Thyroid gland (tissue), 4 donors: ENCODE measurements at places on chromosomes 16 and 17. TPM values are rescaled to one million over a fixed set of nuclear protein-coding genes. Genes with fewer than 3 reads are reported as not detected.

Gene TNFSF13
- 28.9 TPM for total RNA-seq

Gene CEMP1
- 7.8 TPM for total RNA-seq

Gene SLC6A2
- not detected for total RNA-seq

Gene ABCA6
- total RNA-seq: 99.0 TPM

Gene KRT28
- total RNA-seq: not detected

Gene MYH10
- 46.3 TPM for total RNA-seq

Gene HP
- total RNA-seq: not detected

Gene SERPINF2
- total RNA-seq: 4.3 TPM

Gene HOXB7
- total RNA-seq: 1.0 TPM

Gene PPY
- not detected for total RNA-seq

Gene CDH3
- 1.1 TPM for total RNA-seq

Gene C16orf89
- 307 TPM for total RNA-seq

Gene ATXN2L
- total RNA-seq: 78.7 TPM

Gene FAM171A2
- total RNA-seq: 7.1 TPM

Gene CIBAR2
- total RNA-seq: not detected

DNA sequence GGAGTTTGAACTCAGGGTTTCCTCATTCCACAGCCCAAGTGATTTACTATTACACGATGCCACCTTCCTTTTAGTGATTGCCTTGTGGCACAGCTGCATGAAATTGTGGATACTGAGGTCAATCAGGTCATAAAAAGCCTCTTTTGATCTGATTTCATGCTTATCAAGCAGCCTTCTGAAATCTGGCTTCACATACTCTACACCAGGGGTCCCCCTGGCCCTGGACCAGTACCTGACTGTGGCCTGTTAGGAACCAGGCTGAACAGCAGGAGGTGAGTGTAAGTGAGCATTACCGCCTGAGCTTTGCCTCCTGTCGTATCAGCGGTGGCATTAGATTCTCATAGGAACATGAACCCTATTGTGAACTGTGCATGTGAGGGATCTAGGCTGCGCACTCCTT lies 13.8 kb downstream of the SLFN5 start:
- DNase-seq: no peak

DNA sequence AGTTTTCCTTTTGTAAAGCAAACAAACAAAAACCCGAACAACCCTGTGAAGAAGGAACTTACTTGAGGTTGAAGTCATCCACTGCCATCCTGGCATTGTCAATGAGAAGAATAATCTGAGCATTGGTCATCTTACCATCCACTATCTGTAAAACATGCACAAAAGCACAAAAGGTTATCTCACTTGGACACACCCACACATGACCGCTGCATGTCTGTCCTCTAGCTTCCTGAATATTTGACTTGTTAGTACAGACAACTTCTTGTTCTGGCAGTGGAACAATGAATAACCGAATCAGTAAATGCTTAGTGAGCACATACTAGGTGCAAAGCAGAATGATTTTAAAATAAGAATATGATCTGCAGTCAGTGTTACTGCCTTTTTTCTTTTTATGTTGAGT lies 6.1 kb downstream of the KRT23 start:
- no peak for DNase-seq

GRCh38 chr17:74922694-74923537 lies at the start of gene USH1G:
Gene USH1G, minus strand, starts transcription at chr17:74923255. Its CDS starts 182 bp downstream, at chr17:74923073.
- no peak for DNase-seq

- no peak for DNase-seq
These were observed 26.7 kb downstream of the ITGAL start for GRCh38 chr16:30499284-30499683.

GRCh38 chr17:42659079-42659931 lies at the start of gene TUBG2:
Gene TUBG2, plus strand, starts transcription at chr17:42659284. Its CDS starts 220 bp downstream, at chr17:42659504.
- peak; percentile 93 for DNase-seq

DNA sequence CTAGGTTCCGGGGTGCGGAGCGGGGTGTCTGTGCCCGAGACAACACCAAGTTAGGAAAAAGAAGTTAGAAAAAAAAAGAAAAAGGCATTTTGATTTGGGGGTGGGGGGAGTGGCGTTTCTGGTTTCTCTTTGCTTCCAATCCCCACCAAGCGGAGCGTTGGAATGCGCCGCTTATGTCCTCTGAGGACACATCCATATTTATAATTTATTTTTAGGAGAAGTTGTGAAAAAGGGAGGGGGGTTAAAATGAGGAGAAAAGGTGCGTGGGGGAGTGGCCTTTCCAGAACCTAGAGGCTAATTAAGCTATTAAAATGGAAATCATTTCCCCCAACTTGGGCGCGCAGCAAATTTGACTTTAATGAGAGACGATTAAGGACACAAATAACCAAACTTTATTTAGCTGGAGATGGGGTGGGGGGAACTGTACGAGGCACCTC lies 232.1 kb downstream of the MRTFB start:
- DNase-seq: no peak

DNA sequence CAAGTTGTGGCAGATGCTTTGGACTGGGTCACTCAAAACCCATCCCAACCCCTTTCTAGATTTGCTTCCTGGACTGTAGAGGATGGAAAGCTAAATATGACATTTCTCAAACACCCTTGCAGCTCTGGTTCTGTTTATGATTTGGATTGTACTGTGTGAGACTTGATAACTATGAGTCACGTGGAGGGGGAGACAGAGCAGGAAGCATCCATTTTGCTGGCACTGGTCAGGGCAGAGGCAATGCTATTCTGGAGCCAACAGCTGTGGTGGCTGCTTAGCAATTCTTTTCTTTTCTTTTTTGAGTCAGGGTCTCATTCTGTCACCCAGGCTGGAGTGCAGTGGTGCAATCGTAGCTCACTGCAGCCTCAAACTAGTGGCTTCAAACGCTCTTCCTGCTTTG lies 13.6 kb upstream of the TERF2 start:
- DNase-seq: no peak

- peak; percentile 89 for DNase-seq
These were observed 558 bp downstream of the SOX15 start for GRCh38 chr17:7589204-7589868.

GRCh38 chr16:48277158-48277557 lies 29.8 kb upstream of the ABCC11 start:
- peak; percentile 77 for DNase-seq

DNA sequence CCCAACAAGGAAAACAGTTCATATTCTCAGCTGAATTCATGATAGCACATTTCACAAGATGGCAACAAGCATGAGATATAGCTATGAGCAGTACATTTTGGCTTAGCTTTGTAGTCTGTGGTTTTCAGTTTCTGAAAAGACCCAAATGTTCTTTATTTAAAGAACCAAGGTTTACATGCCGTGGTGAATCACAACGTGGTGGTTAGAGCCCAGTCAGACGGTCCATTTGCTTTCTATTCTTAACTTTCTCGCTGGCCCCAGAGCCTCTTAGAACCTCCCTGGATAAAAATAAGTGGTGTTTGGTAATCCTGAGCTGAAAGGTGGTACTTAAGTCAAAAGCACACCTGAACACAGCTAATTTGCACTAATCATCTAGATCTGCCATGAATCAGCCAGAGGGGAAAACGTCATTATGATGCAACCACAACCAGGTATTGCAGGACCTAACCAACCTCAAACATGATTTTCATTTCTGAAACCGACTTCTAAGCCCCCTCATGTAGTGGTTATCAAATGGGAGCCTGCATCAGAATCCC lies 18.6 kb upstream of the HAPSTR1 start:
- DNase-seq: no peak

GRCh38 chr17:72487731-72488494 lies 367.1 kb downstream of the SOX9 start:
- no peak for DNase-seq

DNA sequence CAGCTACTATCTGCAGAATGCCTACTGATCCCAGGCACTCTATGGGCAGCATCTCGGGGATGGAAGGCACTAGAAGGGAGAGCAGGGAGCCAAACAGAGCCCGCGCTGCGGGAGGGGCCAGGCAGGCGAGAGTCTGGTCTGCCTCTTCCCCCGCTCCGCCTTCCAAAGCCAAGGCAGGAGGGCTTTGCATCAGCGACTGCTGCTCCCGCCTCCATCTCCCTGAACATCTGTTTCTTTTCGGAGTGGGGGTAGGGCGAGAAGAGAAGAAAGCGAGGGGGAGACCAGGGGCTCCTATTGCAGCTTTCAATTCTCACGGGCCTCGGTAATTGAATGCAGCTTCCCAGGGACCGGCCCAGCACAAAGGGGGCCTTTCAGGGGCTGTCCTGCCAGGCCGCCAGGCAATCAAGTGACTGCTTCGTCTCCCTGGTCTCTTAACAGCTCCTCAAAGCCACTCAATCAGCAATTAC lies 31.4 kb upstream of the CDC42EP4 start:
- DNase-seq: peak; percentile 56

DNA sequence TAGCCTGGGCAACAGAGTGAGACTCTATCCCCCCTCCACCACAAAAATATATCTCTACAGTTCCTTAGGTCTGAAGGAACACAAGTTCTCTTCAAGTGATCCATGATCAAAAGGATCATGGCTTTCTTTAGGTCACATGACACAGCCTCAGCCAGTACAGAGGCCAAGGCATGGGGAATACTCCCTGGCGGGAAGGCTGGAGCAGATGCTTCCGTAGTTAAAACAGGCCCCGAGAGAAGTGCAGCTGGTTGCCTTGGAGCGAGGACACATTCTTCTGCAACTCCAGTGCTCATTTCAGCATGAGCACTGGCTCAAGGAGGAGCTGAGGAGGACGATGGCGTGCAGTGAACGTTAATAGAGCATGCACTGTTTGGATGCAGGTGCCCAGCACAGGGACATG lies 13.5 kb downstream of the CDIP1 start:
- no peak for DNase-seq

- no peak for DNase-seq
These were observed 1.3 kb downstream of the ADCY7 start for GRCh38 chr16:50267651-50268050.

DNA sequence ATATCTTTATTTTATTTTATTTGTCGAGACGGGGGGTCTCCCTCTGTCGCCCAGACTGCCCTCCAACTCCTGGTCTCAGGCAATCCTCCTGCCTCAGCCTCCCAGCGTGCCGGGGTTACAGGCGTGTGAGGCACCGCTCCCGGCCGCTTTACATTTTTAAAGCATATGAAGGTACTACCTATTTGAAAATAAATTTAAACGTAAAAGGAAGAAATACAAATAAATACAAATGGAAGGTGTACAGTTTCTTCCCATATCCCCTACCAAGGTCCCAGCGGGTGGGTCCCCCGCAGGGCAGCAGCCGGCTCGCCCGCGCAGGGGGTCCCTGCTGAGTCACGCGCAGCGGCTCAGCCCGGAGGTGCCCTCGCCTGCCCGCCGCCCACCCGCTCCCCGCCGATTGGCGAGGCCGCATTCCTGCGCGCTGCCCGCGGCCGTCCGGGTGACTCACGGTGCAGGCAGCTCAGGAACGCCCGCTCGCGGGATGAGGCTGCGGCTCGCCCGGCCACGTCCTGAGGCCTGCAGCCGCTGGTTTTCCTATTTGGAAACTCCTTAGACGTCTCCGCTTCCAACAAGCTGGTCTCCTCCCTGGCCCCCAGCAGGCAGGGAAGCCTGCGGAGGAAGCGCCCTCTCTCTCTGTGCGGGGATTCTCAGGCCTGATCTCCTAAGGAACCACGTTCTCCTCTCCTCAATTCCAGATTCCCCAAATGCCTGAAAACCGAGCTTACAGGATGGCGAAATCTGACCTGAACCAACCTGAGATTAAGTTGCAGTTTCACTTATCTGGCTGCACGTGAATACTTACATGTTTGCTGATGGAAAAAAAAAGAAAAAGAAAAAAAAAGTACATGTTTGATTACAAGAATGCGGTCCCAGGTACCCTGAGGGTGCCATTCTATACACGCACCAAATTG lies 54.8 kb upstream of the MAP3K14 start:
- DNase-seq: peak; percentile 91

DNA sequence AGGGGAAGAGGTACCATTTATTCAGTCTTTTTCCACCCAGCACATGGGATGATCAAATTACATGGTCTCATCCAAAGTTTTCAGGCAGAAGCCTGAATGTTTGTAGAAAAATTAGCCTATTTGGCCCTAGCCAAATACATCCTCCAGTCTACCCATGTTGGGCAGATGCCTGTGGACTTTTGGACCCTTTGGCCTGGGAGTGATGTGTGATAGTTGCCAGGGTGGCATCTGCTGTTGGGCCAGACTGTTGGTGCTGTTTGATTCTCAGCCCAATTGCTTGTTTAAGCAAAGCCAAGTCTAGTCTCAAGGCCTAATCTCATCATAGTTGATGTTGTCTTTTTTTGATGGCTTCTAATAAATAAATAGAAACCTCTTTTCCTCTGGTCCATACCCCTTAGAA lies 419.0 kb downstream of the CDH13 start:
- no peak for DNase-seq

DNA sequence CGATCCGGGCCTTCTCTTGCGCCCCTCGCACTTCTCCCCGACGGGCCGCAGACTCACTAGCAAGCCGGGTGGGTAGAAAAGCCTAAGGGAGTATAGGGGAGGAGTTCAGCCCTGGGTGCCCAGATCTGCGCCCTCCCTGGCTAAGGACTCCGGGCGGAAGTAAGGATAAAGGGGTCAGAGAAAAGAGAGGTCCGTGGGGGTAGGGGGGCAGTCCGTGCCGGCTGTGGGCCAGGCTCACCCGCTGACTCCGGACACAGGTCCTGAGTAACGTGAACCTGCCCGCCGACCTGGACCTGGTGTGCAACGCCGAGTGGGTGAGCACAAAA lies 1.8 kb downstream of the NAGS start:
- DNase-seq: no peak

DNA sequence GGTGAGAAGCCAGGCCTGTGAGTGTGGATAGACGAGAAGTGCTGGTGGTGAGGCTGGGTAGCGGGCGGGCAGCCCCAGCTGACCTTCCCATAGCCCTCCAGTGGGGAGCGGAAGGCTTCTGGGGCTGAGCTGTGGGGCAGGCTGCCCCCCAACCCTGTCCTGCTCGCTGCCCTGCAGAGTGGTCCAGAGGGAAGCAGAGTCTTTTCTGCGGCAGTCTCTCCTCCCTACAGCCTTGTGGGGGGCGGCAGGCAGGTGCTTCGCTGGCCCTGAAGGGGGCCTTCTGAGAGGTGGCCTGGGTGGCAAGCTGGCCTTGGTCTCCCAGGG lies 3.7 kb downstream of the NLGN2 start:
- no peak for DNase-seq

- DNase-seq: peak; percentile 95
These were observed at the start of gene SPAG9 for GRCh38 chr17:51120739-51121619. Gene SPAG9, minus strand, starts transcription at chr17:51120868. Its CDS starts 212 bp downstream, at chr17:51120656.

- peak; percentile 70 for DNase-seq
These were observed at the start of gene CHMP6 for GRCh38 chr17:80991645-80992076. Gene CHMP6, plus strand, starts transcription at chr17:80991841. Its CDS starts 78 bp downstream, at chr17:80991919.

- peak; percentile 24 for DNase-seq
These were observed 20.5 kb upstream of the JPH3 start for GRCh38 chr16:87581857-87582215.

GRCh38 chr16:506246-506546 lies 21.3 kb upstream of the CAPN15 start:
- no peak for DNase-seq

DNA sequence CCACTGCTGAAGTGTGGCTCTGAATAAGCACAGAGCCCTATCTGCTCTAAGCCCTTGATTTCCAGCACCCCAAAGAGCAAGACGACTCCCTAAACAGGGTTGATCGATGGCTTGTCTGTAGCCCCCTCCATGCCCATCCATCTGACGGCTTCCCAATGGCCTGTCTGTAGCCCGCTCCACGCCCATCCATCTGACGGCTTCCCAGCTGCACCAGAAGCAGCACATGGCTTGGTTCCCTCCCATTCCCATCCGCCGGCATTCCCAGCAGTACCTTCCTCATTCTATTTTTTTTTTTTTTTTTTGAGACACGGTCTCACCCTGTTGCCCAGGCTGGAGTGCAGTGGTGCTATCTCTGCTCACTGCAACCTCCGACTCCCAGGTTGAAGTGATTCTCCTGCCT lies 64.5 kb downstream of the RBFOX3 start:
- no peak for DNase-seq
